Ecto neural progenitor cell (in vitro differentiated cells): ENCODE measurements at places on chromosomes 3 and 15.
A peak's percentile ranks its signal among the peaks of the same experiment; 100 is the strongest.

DNA sequence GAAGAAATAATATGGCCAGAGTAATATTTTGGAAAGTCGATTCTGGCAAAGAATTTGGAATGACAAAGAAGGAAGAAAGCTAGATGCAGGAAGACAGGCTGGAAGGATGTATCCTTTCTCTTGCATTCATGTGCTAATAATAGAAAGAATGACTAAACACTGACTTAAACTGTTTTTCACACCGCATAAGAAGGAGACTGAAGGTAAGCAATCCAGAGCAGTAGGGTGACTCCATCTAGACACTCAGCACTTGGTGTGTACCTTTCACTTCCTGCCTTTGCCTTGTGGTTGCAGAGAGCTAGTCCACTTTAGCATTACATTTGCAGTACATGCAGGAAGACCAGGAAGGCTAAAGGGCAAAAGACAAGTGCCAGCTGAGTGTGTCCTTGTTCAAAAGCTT, 234.6 kb downstream of the RBMS3 start:
- no peak for DNase-seq

GRCh38 chr3:18237251-18238005, 187.7 kb downstream of the SATB1 start:
- no peak for DNase-seq

DNA sequence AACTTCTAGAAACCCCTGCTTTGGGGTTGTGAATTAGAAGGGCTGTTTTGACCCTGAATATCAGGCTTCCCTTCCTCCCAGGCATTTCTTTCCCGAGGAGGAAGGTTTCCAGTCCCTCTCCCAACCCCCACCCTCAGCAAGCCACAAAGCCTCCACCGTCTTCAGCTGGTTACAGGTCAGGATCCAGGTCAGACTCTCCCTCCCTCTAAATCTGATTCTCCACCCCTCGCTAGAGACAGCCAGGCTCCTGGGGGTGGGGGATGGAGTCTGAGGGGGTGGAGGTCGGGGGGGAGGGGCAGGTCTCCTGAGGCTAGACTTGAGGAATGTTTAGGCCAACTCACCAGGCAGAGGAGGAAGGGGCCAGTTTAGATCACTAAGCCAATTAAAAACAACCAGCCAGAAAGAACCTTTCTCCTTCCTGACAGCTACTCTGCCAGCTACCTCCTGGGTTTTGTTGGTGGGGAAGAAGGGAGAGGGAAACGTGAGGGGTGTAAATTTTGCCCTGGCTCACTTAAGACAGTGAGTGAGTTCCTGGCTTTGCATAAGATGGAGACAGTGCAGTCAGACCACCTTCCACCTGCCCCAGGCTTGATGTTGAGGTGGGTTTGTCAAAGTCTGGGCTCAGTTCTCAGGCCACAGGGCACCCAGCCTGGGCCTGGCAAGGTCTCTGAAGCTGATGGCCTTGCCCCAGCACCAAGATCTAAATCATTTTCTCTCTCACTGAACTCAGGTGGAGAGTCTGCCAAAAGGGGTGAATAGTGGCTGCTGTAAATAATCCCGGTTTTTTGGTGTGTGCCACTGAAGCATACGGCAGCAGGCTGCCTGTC, 19.5 kb downstream of the BMF start:
- DNase-seq: peak; percentile 89

DNA sequence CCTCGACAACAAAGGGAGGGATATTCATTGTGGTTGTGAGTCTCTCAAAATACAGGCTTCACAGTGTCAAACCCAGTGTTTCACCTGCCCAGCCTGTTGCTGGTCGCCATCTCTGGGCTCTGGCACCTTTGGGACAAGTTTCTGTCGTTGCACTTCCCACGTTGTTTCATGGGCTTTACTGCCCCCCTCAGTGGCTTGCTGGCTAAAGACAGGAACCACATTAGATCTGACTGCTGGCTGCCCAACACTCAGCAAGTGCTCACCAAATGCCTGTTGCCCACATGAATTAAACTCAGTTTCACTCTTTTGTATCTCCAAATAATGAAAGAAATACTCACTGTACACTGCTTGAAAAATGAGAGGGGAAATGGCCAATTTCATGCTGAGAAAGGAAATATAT, 27.6 kb downstream of the FOXL2 start:
- DNase-seq: no peak

DNA sequence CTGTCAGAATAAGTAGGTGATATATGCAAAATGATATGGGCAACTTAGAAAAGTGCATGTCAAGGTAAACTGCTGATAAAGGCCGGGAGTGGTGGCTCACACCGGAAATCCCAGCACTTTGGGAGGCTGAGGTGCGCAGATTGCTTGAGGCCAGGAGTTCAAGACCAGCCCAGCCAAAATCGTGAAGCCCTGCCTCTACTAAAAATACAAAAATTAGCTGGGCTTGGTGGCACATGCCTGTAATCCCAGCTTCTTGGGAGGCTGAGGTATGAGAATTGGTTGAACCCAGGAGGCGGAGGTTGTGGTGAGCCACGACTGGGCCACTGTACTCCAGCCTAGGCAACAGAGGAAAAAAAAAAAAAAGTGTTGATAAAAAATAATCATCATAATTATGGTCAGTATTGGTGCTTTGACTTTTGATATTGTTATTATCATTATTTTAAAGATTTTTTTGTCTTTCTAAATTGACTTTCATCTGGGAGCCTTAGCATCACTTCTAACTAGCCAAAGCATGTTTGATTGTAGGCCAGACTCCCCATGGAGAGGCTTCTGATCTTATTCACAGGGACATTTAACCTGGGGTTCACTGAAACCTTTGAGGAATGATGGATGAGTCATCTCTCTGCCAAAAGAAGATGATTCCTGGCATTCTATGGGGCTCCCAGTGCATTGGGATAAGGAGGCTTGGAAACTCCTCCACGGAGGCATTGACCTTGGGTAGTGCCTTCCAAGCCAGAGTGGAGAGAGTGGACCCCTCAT, 5.6 kb downstream of the ZBTB38 start:
- DNase-seq: no peak

DNA sequence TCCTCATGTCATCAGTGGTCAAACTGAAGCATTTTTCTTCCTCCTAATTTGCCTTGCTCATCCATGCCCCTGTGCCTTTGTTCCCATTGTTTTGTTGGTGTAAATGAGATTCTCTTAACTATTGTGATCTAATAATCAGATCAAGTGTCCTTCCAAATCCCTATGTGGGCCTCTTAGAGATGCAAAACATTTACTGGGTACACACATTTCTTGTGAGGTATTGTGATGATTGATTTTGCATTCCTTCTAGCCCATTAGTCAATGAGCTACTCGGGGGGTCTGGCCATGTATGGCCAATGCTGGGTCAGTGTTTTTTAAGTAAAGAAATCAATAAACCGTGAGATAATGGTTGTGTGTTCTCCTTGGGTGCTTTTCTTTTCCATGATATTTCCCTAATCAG, 580.4 kb downstream of the VGLL3 start:
- DNase-seq: no peak

DNA sequence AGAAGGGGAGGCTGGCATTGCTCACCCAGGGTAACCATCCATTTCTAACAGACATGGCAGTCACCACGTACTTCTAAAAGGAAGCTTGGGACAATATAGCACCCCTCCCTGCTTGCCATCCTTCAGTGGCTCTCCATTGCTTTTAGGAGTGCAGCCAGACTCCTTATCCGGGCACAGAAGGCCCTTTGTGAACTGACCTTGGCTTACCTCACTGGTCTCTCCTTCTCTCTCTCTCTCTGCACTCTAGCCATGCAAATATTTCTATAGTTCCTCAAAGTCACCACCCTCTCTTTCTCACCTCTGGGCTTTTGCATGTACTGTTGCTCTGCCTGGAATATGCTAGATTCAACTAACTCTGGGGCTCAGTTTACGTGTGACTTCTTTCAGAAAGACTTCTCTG, 301.1 kb downstream of the SHQ1 start:
- no peak for DNase-seq

GRCh38 chr3:187963677-187964385, 190.1 kb upstream of the LPP start:
- DNase-seq: no peak
